SJSA1 (cell line): ENCODE measurements at places on chromosomes 2 and 18.

- no peak for DNase-seq
Measured at GRCh38 chr2:12965540-12966269, 249.0 kb downstream of the TRIB2 start.

GRCh38 chr2:182952741-182953450 lies 85.4 kb downstream of the NCKAP1 start:
- DNase-seq, result no peak

GRCh38 chr2:190409616-190410015 lies 1.5 kb downstream of the MFSD6 start:
- no peak for DNase-seq

DNA sequence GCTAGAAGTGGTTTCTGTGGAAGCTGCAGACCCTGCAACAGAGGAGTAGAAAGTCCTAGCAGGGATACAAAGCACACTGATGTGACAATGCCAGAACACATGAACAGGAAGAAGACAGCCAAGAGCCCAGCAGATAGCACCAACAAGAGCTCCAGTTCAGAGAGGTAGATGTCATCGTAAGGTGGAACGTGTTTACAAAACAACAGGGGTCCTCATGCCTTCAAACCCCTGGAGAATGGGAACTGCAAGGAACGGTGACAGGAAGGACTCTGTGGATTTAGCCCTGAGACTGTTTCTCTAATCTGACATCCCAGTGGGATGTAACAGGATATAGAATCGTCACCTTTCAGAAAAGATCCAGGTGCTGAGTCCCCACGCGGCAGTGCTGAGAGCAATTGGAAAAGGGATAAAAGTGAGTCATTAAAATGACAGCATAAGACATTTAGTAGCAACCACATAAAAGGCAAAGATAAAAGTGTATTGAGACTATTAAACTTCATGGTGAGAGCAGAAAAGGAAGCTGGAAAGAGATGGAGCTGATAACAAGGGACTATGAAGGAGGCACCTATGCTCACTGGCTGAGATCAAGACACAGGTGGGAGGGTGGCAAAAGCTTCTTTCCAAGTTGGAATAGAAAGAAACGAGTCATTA lies 195.2 kb downstream of the FBXO15 start:
- no peak for DNase-seq

DNA sequence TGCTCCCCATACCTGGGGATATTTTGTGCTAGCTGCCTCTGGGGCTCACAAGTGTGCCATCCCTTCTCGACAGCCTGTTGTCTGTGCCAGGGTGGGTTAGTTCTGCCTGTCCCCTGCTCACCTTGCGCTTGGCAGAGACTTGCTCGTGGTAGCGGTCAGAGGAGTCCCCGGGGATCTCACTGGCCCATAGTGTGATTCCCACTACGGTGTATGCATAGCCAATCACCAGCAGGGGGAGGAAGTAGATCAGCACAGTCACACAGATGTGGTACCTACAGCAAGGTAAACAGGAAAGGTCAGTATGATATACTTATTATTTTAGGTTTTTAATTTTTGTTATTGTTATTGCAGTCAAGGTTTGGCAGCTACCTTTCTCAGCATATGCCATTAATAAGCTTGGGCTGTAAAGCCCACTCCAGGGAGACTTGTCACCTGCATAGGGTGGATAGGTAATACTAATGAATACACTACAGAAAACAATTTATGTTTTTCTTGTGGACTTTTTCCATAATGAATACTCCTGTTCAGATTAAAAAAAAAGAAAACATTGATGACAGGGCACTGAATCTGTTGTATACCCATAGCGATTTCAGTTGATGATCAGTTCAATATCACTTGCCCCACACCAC lies 95.2 kb downstream of the POLE4 start:
- DNase-seq, result no peak

GRCh38 chr2:128597121-128597762 lies 278.6 kb upstream of the HS6ST1 start:
- no peak for DNase-seq

- DNase-seq, result no peak
Measured at GRCh38 chr2:149595056-149595963, 7.7 kb upstream of the MMADHC start.

DNA sequence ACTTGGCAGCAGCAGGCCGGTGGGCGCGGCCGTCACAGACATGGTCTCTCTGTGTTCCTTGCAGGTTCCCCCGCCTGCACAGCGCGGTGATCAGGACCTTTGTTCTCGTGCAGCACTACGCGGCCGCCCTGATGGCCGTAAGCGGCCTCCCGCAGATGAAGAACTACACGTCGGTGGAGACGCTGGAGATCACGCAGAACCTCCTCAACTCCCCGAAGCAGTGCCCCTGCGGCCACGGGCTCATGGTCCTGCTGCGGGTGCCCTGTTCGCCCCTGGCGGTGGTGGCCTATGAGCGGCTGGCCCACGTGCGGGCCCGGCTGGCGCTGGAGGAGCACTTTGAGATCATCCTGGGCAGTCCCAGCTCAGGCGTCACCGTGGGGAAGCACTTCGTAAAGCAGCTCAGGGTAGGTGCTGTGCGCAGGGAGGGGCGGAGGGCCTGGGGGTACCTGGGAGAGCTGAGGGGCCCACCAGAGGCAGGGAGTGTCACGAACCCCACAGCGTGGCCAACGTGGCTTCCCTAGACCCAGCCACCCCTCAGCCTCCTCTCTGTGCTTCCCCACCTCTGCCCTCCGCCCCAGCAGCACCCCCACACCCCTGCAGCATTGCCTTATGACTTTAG lies 59.3 kb downstream of the NTSR2 start:
- no peak for DNase-seq

GRCh38 chr18:39341129-39341528 lies 1775.5 kb upstream of the CELF4 start:
- DNase-seq, result no peak

- no peak for DNase-seq
Measured at GRCh38 chr2:212028798-212029394, 509.7 kb downstream of the ERBB4 start.

DNA sequence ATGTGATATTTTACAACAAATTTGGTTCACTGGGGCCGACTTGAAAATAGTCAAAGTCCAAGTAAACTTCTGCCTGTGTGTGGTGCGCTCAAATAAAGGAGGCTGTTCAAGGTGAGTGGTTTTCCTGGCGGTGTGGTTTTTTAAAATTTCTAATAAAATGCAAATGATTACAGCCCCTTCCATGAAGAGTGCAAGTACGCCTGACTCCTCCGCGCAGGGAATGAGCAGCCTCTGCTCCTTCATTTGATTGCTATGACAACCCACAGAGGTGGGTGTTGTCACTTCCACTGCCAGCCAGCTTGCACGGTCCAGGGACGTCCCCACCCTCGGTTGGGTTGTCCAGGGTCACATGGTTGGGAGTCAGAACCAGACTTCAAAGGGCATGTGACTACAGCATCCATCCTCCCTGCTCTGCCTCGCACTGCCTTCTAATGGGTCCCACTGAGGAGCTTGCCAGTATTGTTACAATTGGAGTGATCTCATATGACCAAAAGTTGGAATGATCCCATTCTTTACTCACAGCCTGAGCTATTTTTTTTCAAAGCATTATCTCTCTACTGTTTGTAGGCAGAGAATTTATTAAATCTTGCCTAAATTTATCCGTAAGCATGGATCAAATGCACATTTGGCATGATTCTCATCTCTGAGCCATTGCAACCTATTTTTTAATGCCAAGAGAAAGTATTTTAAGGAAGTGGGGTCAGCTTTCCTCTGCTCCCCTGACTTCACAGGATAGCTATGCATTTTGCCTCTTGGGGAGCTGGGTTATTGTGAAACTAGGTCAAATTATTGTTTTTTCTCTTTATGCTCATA lies 121.3 kb downstream of the AGAP1 start:
- no peak for DNase-seq

DNA sequence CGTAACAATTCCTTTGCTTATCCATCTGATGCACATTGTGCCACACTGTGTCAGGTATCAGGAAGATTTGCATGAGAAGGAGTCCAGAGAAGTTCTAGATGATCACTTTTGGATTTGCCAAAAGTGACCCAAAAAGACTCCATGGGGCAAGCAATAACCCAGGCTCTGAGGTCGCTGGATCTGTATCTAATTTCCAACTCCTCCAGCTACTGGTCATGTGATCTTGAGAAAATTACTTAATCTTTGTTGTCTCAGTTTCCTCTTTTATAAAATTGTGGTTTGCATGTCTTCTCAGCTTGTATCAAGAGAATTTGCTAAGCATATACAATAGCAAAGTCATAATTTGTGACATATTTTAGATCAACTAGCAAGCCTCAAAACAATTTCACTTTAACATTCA lies 61.3 kb upstream of the ITGA4 start:
- no peak for DNase-seq

- peak; percentile 28 for DNase-seq
Measured at GRCh38 chr2:36680012-36680411, 16.5 kb upstream of the VIT start.

- DNase-seq, result no peak
Measured at GRCh38 chr2:48605482-48606175, 12.0 kb upstream of the GTF2A1L start.

- peak; percentile 28 for DNase-seq
Measured at GRCh38 chr2:229714736-229715541, 584 bp upstream of the DNER start.

GRCh38 chr2:226669249-226669648 lies 130.4 kb downstream of the IRS1 start:
- DNase-seq, result no peak

GRCh38 chr2:227818675-227819397 lies 5.2 kb downstream of the CCL20 start:
- peak; percentile 51 for DNase-seq

DNA sequence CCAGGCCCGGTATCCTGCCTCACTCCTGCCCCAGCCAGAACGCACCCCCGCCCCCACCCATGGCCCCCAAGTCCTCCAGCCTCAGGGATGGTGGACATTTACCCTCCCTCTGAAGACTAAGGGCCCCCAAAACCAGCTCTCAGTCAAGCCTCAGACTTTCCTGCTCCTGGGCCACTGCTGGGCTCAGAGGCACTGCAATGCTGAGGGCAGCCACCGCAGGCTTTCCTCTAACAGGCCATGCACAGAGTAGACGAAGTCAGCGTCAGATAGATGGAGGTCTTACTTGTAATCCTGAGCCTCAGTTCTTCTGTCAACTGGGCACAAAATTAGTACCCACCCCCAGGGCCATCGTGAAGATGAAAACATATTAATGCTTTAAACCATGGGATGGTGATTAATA lies 92.6 kb downstream of the TTC32 start:
- DNase-seq, result no peak

DNA sequence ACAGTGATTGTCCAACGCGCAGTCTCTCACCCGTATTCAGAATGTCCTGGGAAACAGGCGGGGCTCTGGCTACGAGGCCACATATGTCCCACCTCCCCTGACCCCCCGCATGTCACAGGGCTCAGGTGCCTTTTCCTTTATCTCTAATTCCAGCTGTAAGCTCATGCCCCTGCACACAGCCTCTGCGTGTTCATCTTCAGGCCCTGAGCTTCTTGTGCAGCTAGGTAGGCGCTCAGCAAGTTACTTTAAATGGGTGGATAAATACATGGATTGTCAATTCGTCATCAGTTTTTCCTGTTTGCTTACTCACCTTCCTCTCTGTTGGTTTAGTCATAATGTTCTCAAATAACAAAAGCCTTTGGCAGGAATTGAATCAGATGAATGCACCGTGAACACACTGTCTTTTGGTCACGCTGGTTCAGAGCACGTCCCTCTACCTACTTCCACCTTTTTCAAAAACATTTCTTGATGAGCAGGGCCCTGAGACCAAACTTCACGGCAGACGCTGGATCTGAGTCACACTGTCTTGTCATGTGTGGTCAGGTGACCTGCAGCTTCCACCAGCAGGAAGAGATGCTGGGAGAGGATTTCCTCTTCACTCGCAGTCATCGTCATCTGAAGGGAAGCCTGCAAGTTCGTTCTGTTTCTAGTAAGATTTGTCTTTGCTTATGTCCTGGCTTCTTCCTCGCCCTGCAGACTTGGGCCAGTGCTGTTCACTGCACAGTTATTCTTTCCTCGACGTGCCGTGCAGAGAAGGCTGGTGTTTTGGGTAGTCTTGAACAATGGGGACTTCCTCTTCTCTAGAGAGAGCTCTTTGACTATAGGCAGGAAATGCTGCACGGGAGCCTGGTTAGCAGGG lies 138.1 kb downstream of the PTGR3 start:
- no peak for DNase-seq

- no peak for DNase-seq
Measured at GRCh38 chr2:170425281-170425751, 247.4 kb downstream of the MYO3B start.

DNA sequence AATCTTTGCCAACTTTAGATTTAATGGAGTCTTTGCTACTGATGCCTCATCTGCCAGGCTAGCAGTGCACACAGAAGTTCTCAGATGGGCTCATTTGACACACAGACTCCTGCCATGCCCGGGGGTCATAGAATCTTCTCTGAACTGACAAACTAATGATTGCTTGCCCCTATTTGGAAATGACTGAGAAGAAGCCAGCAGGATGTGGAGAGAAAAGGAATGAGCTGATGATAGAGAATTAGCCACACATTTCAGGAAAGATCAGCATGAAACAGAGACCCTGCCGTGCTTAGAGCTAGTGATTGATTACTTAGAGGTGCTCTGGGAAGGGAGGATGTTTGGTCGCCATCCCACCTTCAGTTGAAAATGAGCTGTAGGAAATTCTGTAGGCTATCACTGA lies 178.5 kb downstream of the TPGS2 start:
- DNase-seq, result no peak

GRCh38 chr2:182047544-182047943 lies 61.9 kb downstream of the PPP1R1C start:
- DNase-seq, result no peak

- peak; percentile 66 for DNase-seq
Measured at GRCh38 chr2:88739985-88740600, 48.6 kb downstream of the RPIA start.

DNA sequence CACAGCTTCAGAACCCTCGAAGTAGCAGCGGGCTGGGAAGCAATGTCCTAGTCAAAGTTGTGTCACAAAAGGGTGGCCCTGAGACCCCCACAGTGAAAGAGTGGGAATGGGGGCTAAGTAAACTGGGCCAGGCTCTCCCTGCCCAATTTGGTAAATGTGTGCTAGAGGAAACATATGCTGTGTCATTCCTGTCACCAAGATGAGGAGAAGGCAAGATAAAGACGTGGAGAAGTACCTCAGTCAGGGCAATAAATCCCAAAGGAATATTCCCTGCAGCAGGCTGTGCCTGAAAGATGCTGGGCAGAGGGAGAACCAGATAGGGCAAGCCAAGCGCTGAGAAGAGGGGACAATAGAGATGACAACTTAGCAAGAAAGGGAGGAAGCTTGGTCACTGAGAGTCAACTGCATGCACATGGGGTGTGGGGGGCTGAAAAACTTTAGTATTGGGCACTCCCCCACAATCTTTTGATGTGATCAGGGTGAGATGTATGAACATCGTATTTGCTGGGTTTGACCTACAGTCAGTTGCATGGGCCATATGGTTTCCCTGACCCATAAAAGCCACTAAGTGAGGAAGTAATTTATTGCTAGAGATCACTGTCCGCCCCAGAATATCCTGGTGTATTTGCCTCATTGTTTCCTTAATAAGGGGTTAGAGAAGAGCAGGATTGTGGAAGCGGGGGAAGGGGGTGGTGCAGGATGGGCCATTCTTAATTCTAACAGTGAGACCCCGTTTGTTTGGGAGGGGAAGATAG lies 49.9 kb upstream of the CXCR4 start:
- DNase-seq, result no peak
